ENCODE measurements at places on chromosomes 5 and 9. TPM values are rescaled to one million over a fixed set of nuclear protein-coding genes. Genes with fewer than 3 reads are reported as not detected.

RMRP gene
- total RNA-seq: 5,282 TPM

SCGB3A2 gene
- total RNA-seq: not detected

PDE6A gene
- total RNA-seq: not detected

ECM2 gene
- not detected for total RNA-seq

ZNF483 gene
- 5.0 TPM for total RNA-seq

SLC2A6 gene
- 2.7 TPM for total RNA-seq

ADAMTS6 gene
- 2.0 TPM for total RNA-seq

DENND4C gene
- total RNA-seq: 40.1 TPM

FSD1L gene
- 6.2 TPM for total RNA-seq

KLF9 gene
- total RNA-seq: 10.2 TPM

PCDHB14 gene
- not detected for total RNA-seq

INSL4 gene
- total RNA-seq: not detected

SLC4A9 gene
- total RNA-seq: not detected

CACNA1B gene
- total RNA-seq: not detected

IDNK gene
- total RNA-seq: 9.1 TPM

TICAM2 gene
- 1.00 TPM for total RNA-seq

FOXD4L3 gene
- total RNA-seq: 0.16 TPM

PRDM9 gene
- total RNA-seq: not detected

ANKRD31 gene
- total RNA-seq: 0.16 TPM

BHMT gene
- total RNA-seq: not detected

RGS7BP gene
- total RNA-seq: not detected

CNTNAP3B gene
- not detected for total RNA-seq

FGD3 gene
- total RNA-seq: 106 TPM

SPINK6 gene
- not detected for total RNA-seq

CNTLN gene
- 1.7 TPM for total RNA-seq

ANKRD33B gene
- 5.7 TPM for total RNA-seq

SMIM33 gene
- 0.59 TPM for total RNA-seq

N4BP3 gene
- total RNA-seq: 2.7 TPM

PCDHB11 gene
- total RNA-seq: not detected

CCDC192 gene
- not detected for total RNA-seq

LECT2 gene
- not detected for total RNA-seq

DMRTA1 gene
- not detected for total RNA-seq

PCDHB6 gene
- total RNA-seq: not detected

GABRP gene
- total RNA-seq: not detected

GALT gene
- 130 TPM for total RNA-seq
